ENCODE measurements at places on chromosomes 2 and 18.

DNA sequence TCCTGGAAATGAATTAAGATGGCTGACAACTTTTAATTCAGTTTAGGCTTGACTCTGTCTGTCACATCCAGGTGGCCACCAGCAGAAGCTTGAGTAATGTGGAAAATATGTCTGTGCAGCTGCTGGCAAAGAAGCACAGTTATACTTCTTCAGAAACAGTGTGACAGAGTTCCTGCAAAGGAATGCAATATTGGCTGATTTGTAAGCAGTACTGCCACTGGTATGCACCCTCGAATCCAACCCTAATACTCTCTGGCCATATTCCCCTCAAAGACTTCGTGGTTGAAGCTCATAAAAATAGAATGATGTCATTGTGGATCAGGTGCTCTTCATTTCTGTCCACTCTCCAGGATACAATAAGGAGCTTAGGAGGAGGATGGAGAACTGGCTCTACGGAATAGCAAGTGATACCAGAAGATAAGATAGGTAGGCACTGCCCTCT lies 86.2 kb downstream of the METTL8 start:
- DNase-seq = peak; percentile 97

DNA sequence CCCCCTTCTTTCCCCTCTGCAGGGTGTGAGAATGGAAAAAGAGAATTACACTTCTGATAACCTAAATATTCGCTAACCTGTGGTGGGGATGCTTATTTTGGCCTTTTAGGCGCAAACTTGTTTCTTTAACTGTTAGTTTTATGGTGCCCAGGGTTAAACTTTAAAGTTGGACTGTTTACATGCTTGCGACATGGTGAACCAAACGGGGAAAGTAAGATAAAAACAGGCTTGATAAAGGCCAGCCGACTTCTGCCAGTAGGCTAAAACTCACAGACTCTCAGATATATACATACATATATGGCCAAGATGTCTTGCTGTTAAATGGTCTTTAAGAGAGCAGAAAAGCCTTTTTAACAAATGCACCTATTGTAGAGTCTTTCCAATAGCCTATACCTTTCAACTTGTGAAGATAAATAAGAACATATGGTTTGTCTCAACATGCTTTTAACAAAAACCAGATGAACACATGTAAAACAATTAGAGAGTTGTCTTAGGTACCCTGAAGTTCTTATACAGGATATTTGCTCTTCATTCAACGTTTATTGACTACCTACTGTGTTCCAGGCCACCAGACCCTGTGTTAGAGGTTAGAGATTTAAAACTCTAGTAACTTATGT lies 29.0 kb downstream of the PRKCE start:
- no peak for DNase-seq

DNA sequence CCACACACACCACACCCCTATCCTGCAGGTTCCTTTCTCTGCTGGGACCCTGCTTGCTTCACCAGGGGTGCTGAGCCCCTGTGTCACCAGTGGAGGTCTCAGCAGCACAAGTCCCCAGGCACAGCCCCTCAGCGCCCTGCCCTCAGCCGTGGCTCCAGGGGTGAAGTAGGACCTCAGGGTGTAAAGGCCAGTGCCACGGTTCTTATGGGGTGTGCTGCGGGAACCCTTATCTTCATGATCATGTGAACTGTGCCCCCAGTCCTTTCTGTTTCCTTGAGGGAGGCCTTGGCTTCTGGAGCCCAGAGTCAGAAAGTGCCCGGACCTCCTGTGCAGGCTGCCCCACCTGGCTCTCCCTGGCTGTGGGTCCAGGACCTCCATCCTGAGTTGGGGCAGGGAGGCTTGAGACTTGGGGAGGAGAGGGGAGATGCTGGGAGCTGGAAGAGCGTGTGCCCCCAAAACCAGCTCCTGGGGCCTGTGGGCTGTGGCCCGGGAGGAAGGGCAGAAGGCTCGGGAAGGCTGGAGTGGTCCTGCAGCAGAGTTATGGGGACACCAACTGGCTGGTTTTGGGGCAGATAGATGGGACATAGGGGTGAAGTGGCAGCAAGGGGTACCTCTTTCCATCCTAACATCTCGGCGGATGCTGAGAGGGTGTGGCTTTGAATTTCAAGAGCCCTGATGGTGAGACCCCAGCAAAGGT lies 20.2 kb upstream of the KLF11 start:
- no peak for DNase-seq

DNA sequence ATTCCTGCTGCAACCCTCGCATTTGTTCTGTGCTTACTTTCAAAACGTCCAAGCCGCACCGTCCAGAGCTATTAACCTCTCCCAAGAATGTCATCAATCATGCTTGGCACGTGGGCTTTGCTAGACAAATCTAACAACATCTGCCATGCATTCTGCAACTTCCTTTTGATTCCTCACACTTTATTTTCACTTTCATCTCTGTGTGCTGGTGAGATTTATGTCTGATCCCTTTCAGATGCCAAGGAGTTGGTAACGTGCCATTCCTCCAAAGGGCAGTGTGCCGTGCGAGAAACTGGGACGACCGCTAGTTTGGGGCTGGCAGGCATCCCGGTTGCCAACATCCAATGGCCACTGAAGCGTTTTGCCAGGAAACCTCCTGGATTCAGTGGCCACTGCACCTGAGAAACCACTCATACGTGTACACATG lies 230.0 kb upstream of the PARD3B start:
- DNase-seq = peak; percentile 85

DNA sequence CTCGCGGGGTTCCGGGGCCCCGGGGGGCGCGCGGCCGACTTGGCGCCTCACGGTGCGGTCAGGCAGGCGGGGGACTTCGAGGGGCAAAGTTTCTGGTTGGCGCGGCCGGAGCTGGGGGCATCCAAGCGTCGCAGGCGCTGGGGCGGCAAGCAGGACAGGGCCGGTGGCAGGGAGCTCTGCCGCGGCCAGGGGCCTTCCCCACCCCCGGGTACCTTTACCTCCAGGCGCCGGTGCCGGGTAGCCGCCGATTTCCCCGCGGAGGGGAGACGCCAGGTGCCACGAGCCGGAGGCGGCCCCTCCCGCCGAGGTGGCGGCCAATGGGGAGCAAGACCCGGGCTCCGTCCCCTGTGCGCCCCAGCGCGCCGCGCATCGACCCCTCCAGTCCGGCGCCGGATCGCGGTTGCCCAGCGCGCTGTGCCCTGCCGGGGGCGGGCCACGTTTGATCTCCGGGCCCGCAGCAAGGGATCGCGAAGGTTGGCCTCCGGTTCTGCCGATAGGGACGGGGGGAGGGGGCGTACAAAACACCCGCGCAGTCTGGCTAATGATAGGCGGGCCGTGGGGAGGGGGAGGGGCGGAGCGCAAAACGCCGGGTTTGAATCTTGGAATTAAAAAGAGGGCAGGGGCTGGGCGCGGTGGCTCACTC lies at the start of gene ST8SIA5:
Gene ST8SIA5 (minus strand): TSS at position 495 of the 643 bp plus-strand sequence. CDS start 545 bp downstream, outside the sequence.
- DNase-seq = peak; percentile 55

- no peak for DNase-seq
Measured at GRCh38 chr2:26730549-26731344, 33.3 kb upstream of the SLC35F6 start.

GRCh38 chr2:225766431-225766830 lies 366.9 kb downstream of the NYAP2 start:
- no peak for DNase-seq

- DNase-seq = no peak
Measured at GRCh38 chr2:22329211-22330154, 1055.5 kb upstream of the KLHL29 start.

DNA sequence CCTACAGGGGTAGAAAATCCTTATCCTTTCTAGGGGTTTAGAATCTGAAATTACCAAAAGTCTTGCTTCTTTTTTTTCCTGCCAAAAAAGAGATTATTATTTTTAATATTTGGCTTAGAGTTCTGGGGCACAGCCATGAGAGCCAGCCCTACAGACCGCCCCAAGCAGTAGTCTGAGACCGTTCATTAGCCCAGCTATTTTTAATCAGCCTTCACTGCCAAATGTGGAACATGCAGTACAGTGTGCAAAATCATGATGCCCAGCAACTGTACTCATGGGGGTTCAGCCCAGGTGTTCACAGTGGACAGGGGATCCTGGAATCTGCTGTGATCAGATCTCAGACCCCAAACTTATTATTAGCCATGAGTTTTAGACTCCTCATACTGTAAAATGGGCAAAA lies 60.4 kb downstream of the GRB14 start:
- no peak for DNase-seq

DNA sequence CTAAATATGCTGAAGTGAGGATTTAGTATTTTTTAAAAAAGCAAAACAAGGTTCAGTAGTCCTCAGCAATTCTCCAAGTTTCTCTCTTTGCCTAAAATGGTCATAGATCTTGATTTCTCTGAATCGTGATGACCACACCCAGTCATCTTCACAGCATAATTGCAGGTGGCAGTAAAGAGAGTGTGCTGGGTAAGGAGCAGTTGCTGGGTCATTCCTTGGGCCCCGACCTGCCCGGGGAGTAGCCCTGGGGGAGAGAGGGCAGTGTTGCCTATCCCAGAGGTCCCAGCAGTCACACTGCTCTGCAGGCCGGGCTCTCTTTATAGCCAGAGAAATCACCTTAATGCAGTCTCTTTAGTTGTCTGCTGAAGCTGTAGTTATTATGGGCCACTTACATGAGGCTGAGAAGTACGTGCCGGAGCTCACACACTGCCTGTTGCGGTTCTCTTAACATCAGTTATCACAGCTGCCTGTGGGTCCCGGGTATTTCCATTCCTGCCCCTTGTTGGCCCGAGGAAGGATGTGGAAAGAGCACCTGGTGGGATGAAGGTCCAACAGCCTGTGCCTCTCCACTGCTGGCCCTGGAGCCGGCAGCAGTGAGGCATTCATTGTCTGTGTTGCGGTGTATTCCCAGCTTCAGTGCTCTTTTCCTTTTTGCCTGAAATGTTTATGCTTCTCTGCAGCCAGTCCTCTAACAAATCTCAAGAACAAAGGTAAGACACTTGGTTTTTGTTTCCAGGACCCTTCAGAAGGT lies 230.1 kb downstream of the ALPK2 start:
- no peak for DNase-seq

DNA sequence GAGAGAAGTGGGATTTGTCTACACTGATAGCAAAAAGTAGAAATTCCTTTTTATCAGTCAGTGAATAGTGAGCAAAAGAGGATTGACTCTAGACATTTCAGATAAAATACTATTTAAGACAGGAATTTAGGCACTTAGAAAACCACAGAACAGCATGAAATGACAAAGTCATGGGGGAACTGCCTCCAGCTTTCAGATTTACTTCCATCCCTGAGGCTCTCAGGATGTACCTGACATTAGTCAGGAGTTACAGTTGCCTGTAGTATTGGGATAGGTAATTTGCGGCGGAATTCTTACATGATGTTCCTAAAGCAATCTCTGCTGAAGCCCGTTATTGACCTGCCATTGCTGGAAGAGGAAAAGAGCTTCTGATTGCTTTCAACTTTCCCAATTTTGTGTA lies 337.1 kb upstream of the MAP2 start:
- DNase-seq = no peak

DNA sequence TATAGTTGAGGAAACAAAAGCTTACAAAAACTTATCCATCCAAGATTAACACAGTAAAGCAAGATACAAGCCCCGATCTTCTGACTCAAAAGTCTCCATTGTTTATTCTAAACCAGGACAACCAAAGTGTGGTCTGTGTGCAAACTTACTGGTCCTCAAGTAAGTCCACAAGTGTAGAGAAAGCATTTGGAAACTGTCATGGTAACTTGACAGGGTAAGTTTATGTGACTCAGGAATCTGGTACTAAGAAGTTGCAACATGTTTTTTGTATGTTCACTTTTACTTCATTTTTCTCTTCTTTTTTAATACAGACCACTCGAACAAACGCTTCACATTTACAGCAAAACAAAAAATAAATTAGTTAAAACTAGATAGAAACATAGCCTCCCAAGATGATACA lies 9.4 kb downstream of the MBD2 start:
- DNase-seq = peak; percentile 50

GRCh38 chr2:149617476-149617875 lies 29.9 kb upstream of the MMADHC start:
- peak; percentile 15 for DNase-seq

GRCh38 chr2:159009940-159010339 lies 41.5 kb downstream of the TANC1 start:
- no peak for DNase-seq

- DNase-seq = no peak
Measured at GRCh38 chr2:180004731-180005130, 2.4 kb downstream of the CWC22 start.

GRCh38 chr2:107281637-107282036 lies 395.7 kb upstream of the ST6GAL2 start:
- no peak for DNase-seq

- DNase-seq = no peak
Measured at GRCh38 chr2:118154176-118154575, 65.9 kb downstream of the INSIG2 start.

- no peak for DNase-seq
Measured at GRCh38 chr2:104501342-104501741, 352.6 kb upstream of the POU3F3 start.

GRCh38 chr2:191646163-191646902 lies 31.6 kb upstream of the NABP1 start:
- peak; percentile 56 for DNase-seq

GRCh38 chr2:186755066-186755465 lies 61.2 kb downstream of the FAM171B start:
- DNase-seq = peak; percentile 25

- DNase-seq = no peak
Measured at GRCh38 chr2:128602038-128602698, 283.5 kb upstream of the HS6ST1 start.

DNA sequence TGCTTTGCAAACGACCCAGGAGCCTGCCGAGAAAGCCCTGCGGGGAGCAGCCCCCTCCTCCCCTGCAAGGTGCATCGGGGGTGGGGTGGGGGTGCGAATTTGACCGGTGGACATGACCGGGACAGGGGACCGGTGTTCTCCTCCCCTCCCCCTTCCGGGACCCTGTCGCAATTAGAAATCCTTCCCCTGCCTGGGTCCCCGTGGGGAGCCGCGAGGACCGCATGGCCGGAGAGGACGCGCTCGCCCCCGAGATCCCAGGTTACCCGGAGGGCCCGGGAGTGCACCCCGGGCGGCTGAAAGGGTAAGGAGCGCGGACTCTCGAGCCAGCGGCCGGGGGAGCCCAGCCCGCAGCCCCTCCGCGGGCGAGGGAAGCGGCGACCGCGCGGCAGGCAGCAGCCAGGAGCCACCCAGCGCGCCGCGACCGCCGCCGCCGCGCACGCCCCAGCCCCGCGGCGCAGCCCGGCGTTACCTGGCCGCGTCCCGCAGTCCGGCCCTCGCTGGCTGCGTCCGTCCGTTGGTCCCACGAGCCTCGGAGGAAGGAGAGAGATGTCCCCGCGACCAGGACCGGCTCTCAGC lies 482 bp downstream of the DLGAP1 start:
- DNase-seq = no peak
